Muscle of arm (tissue), 14 donors: ENCODE measurements at places on chromosomes 4 and X. TPM values are rescaled to one million over a fixed set of nuclear protein-coding genes. Genes with fewer than 3 reads are reported as not detected.

- DNase-seq = no peak
Observed at GRCh38 chr4:87216469-87216868, 3.9 kb downstream of the KLHL8 start.

- DNase-seq = no peak
Observed at GRCh38 chr4:146049802-146050201, 111.2 kb upstream of the ZNF827 start.

DNA sequence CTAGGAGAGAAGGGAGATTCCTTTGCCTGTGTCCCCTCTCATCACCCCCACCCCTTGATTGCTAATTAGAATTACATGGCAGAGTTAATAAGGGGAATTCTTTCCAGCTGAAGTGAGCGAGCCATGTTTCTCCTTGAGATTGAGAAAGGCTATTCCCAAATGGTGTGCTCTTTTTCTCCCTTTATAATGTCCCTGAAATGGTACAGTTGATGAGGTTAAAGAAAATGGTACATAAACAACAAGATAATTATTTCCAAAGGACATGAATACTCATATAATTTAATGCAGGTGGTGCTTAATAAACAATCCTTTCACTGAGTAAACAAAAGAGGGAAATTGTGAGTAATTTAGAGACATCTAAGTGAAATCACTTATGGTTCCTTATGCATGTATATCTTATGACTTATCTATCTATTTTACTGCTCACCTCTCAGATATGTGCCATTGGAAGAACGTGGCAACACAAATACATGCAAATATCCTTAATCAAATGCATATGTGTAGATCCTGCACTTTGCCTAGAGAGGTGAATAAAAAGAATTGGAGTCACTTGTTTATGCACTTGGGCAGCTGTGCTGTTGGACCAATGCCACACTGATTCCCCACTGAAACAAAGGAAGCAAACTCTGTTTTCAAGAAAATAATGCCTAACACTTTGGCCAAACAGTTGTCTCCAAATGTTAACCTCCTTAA, 106.6 kb upstream of the WDR44 start:
- peak; percentile 71 for DNase-seq

Gene EDA
- 23.5 TPM for polyA plus RNA-seq
